Stimulated activated CD4-positive, alpha-beta T cell treated with anti-CD3 and anti-CD28 coated beads, Interleukin-12 subunit alpha, Interleukin-12 subunit beta, amount 100 ng/mL, for 48 hours (primary cell): ENCODE measurements at places on chromosomes 3 and 15.
A peak's percentile ranks its signal among the peaks of the same experiment; 100 is the strongest.

DNA sequence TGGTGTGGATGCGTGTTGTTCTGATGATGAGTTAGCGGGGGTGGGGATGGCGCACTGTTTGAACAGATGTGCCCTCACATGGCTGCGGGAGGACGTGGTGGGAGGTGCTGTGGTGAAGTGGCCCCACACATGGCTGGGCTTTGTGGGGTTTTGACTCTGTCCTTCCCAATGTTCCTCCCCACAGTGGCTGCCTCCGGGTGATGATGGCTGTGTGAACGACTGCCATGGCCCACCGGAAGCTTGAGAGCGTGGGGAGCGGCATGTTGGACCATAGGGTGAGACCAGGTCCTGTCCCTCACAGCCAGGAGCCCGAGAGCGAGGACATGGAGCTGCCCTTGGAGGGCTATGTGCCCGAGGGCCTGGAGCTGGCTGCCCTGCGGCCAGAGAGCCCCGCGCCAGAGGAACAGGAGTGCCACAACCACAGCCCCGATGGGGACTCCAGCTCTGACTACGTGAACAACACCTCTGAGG is 167.9 kb downstream of the APBA2 start:
- no peak for DNase-seq

DNA sequence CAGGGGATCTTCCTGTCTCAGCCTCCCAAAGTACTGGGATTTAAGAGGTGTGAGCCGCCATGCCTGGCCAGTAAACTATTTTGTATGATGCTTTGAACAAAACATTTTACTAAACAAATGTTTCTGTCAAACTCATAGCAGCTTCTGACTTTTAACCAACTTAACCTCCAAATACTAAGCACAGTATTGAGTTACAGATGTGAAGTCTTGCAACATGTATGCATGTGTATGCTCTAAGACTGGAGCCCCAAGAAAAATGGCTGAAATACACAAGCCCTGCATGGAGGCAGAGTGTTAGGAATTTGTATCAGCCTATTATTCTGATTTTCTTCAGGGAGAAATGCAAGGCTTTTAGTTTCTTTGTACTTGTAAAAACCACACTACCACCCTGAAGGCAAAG is 137.1 kb downstream of the CBLB start:
- DNase-seq, result no peak

DNA sequence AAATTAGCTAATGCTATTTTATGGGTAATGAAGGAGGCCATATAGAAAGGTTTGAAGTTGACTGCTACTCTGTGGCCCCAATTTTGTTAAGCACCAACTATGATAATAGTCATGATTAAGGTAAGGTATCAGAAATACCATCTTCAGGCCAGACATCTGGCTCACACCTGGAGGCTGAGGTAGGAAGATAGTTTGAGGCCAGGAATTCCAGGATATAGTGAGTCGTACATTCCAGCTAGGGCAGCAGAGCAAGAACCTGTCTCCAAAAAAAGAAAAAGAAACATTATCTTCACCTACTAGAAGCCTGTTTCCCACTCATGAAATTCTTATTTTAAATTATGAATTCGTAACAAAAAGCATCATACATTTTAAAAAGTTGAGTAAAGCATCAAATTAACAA is 64.4 kb downstream of the LRRC28 start:
- DNase-seq, result no peak

DNA sequence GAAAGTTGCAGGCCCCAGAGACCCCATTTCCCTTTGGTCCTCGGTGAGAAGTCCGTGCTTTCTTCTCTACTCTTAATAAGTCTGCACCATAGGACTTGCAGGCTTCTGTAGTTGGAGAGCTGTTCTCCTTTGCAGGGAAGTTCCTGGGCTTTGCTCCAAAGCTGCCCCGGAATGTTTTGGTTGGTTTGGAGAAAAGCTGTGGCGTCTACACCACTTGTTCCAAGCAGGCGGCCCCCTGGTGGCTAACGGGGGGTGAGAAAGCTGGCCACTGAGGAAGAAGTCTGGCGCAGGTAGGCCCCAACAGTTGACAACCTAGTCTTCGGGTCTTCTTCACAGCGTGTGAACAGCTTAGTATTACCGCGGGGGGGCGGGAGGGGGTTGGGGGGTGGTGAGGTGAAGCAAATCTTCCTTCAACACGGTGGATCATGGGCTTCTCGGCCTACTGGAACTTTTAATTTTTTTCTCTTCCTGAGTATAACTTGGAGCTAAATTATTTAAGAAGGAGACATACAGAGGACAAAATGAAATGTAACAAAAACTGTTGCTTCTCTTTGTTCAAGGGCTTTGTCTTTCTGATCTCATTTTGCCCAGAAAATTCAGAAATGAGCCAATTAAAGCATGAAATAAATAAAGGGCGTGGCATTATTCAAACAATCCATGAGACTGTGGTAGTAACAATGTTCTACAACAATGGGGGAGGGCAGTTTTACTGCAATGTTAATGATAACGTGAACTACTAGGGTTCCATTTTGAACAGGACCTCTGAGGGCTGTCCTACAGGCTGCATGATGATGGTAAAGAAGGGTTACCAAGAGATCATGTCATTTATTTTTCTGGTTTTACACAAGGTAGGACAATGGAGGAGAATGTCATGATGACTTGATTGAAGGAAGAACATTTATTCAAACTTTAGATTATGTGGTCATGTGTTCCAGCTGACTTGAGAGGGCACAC is 2.2 kb upstream of the THRB start:
- DNase-seq, result no peak

GRCh38 chr15:90422936-90423335 is 34.9 kb downstream of the IQGAP1 start:
- no peak for DNase-seq

DNA sequence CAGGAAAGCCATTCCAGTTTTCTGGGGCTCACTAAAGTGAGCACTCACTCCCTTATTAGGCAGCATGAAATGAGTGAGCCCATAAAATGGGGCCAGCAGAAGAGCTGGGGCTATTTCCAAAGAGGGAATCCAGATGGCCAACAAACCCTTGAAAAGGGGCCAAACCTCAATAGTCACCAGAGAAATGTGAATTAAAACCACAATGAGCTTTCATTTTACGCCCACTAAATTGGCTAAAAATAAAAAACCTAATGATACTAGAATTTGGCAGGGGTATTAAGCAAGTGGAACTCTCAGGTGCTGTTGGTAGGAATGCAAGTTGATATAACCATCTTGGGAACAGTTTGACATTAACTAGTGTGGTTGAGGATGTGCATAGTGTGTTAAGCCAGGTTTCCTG is 42.1 kb upstream of the RAF1 start:
- no peak for DNase-seq

DNA sequence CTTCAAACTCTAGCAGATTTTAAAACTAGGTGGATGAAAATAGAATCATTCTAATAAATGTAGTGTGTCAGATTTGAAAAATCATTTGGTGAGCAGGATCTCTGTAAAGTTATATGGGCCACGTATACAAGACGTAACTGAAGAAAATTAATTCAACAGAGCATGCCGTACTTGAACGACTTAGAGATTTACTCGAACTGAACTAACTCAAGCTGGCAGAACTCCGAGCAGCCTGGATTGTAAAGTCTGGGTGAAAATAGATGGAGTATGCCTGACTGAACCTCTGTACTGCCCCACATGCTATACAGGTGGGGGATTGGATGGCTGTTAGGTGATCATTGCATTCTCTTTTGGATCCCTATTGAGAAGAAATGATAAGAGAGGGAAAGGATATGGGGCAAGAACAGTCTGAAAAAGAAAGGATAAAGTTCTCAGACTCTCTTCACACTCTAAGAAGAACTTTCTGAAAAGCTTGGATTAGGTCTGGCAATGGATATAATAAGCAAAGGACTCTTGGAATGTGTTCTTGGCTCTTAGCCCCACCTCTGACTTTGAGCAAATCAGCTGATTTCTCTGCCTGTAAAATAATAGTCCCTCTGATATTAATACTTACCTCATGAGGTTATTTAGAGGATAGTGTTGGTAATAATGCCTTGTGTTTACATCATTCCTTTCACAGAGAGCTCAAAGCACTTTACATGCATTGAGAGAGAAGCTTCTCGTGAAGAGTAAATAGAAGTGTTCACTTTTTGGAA is 147.5 kb downstream of the FILIP1L start:
- DNase-seq, result no peak

DNA sequence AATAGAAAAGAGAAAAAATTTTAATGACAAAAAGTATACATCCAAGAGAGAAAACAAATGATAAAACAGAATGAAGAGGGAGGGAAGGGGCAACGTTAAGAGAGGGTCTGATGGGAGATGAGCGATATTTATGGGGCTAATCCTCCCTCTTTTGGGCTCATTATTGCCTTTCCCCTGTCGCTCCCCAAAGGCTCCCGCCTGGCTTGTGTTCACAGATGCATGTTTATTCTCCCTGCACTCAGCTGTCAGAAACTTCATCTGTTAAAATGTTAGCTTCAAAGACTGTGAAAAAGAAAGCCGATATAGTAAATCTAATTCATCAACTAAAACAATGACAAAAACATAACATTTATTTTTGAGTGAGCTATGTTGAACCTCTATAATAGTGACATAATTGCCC is 74.3 kb downstream of the GABRB3 start:
- no peak for DNase-seq

DNA sequence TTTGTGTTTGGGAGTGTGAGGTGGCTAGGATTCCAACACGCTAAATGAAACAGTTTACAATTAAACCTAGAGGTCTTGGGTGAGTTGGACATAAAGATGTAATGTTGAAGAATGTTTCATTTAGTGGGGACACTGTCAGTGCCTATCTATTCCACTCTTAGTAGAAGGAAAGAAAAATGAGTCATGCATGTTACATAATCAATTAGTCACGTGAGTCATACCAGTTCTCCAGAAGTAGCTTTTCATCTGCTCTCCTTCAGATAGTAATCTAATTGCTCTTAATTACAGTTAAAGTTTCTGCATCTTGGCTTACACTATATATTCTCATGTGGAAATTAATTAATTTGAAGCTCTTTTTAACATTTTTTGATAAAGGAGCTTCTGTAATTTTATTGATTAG is 115.7 kb upstream of the P2RY1 start:
- no peak for DNase-seq

- DNase-seq, result no peak
Measured at GRCh38 chr15:74399511-74400312, 32.3 kb upstream of the CYP11A1 start.

DNA sequence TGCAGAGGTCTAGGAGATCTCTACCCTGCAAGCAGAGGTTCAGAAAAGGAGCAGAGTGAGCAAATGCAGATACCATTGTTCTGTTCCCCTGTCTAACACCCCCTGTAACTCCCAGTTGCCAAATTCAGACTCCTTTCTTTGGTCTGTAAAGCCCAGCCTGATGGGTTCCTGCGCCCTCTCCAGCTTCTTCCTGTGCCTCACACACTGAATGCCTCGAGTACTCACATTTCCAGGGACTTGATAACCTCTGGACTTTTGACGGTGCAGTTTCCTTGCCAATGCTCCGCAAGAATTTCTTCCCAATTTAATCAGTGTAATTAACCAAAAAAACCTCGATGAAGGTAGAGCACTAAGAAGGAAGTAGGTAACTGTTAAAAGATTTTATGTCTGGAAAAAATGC is 19.3 kb downstream of the PDE8A start:
- no peak for DNase-seq

GRCh38 chr15:72754096-72754495 is 29.5 kb downstream of the ADPGK start:
- DNase-seq, result no peak

GRCh38 chr3:172739462-172739861 is 11.1 kb upstream of the ECT2 start:
- no peak for DNase-seq

- DNase-seq, result no peak
Measured at GRCh38 chr3:159458010-159458409, 530.6 kb upstream of the IL12A start.

- DNase-seq, result peak; percentile 75
Measured at GRCh38 chr15:41936649-41937567, 35.4 kb downstream of the EHD4 start.

GRCh38 chr3:152376351-152377183 is 107.8 kb downstream of the MBNL1 start:
- DNase-seq, result no peak

DNA sequence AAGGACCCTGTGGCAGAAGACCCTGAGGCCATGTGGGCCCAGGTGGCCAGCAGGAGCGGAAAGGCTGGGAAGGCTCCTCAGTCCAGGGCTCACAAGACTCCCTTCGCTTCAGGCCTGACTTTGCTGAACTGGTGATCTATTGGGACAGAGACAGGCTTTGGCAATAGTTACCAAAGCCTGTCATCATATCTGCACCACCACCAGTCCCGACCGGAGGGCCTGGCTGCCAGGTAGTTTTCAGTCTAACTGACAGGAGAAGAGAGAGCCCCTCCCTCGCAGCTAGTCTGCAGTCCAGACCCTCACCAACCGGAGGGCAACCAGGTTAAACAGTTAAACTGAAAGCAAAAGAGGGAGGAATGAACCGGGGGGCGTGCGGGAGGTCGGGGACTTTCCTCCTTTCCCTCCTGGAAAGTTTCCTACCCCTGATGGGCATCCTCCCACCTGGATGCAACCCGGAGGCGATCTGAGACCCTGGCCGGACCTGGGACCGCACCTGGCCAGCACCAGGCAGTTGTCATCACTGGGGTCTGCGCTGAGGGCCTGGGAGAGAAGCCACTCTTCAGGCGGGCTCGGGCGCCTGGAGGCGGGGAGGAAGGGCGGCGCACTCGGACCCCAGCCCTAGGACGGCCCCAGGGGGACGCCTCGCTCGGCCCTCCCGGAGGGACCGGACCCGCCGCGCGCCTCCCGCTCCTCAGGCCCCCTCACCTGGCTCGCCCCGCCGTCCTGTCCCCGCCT is 435 bp downstream of the RAB27A start:
- DNase-seq, result peak; percentile 31

DNA sequence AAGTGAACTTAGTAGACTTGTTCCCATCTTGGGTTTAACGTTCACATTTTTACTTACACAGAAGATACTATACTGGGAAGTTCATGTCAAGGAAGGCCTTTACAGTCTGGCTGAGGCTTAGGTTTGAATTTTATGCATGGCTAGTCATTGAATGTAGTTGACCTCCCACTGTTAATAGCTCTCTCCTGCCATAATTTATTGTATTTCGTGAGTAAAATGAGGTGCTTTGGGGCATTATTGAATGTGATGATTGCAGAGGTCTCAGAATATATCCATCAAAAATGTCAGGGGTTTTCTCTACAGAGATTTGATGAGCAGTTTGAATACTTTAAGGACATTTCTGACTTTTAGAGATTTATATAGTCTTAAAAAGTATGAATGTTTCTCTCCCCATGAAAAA is 356.6 kb upstream of the GRM7 start:
- DNase-seq, result no peak

- no peak for DNase-seq
Measured at GRCh38 chr3:60698117-60698516, 553.1 kb downstream of the FHIT start.

- DNase-seq, result no peak
Measured at GRCh38 chr15:37979671-37980409, 45.4 kb downstream of the TMCO5A start.

DNA sequence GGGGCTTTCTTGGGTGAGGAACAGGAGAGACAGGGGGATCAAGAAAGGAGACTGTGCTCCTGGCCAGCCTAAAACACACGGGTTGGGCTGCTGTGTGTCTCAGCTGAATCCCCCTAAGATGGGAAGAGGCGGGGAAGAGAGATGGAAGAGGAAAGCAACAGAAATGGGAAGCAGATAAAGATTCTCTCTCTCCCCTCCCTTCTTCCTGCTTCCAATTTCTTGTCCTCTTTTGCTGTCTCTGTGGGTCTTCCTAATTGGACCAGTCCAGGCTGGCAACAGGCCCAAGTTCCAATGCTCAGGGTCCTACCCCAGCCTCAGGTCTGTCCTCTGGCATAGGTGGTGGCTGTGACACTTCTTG is 7.1 kb downstream of the ISLR2 start:
- DNase-seq, result no peak
